Astrocyte (in vitro differentiated cells and primary cell): ENCODE measurements at places on chromosomes 2 and 18. TPM values are rescaled to one million over a fixed set of nuclear protein-coding genes. Genes with fewer than 3 reads are reported as not detected.

CCDC178 gene
- 0.30 TPM in 1 of 2 replicates, not detected in the other for total RNA-seq

ACMSD gene
- not detected in 2 replicates for total RNA-seq

CRYGC gene
- total RNA-seq, result not detected in 2 replicates

ANKRD29 gene
- 0.70 and 0.75 TPM in 2 replicates for total RNA-seq

FEV gene
- not detected in 2 replicates for total RNA-seq

SULT1C2 gene
- total RNA-seq, result 0.23 TPM in 1 of 2 replicates, not detected in the other

CCDC85A gene
- 6.1 and 8.9 TPM in 2 replicates for total RNA-seq

LAMA1 gene
- 17.4 and 18.3 TPM in 2 replicates for total RNA-seq

CNRIP1 gene
- total RNA-seq, result 4.0 and 4.4 TPM in 2 replicates

MARCHF4 gene
- total RNA-seq, result 28.1 and 42.8 TPM in 2 replicates

QPCT gene
- 23.1 and 25.2 TPM in 2 replicates for total RNA-seq

CXCR2 gene
- 0.07 TPM in 1 of 2 replicates, not detected in the other for total RNA-seq

HJURP gene
- 2.7 and 5.9 TPM in 2 replicates for total RNA-seq

TMEM17 gene
- 2.7 and 4.0 TPM in 2 replicates for total RNA-seq

HSBP1L1 gene
- total RNA-seq, result 3.8 and 6.1 TPM in 2 replicates

CHRND gene
- total RNA-seq, result not detected in 2 replicates

SRD5A2 gene
- not detected in 2 replicates for total RNA-seq

NETO1 gene
- total RNA-seq, result 18.4 and 19.8 TPM in 2 replicates

MAL gene
- total RNA-seq, result 0.41 TPM in 1 of 2 replicates, not detected in the other

CROCC2 gene
- not detected in 2 replicates for total RNA-seq

IL36B gene
- total RNA-seq, result not detected in 2 replicates

CENPA gene
- total RNA-seq, result 0.75 and 2.7 TPM in 2 replicates

RTP5 gene
- total RNA-seq, result not detected in 2 replicates
